ENCODE measurements at places on chromosomes 7 and 10.

GRCh38 chr7:82263920-82264782 lies 179.4 kb downstream of the CACNA2D1 start:
- peak; percentile 12 for DNase-seq

- DNase-seq = no peak
Measured at GRCh38 chr10:24202181-24202570, 6.8 kb upstream of the KIAA1217 start.

DNA sequence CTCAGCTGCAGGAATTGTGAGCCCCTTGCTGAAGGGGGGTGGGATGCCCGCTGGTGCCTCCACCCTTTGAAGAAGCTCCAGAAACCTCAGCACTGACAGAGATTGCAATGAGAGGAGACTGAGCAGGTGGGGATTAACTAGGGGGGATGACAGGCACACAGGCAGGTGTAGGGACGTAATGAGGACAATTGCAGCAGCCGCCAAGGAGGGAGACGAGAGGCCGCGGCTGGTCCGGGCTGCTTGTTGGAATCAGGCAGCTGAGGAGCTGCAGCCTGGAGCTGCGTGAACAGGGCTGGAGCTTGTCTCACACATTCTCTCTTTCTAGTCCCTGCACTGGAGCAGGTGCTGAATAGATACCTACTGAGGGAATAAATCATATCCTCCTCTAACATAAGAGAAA lies 122.0 kb upstream of the TCERG1L start:
- peak; percentile 9 for DNase-seq

GRCh38 chr10:34689053-34689452 lies 126.0 kb downstream of the PARD3 start:
- DNase-seq = peak; percentile 63

GRCh38 chr7:138665669-138666140 lies 35.5 kb downstream of the SVOPL start:
- DNase-seq = no peak

GRCh38 chr10:28711776-28712175 lies 34.5 kb downstream of the BAMBI start:
- no peak for DNase-seq

GRCh38 chr7:130593033-130593432 lies 75.5 kb downstream of the COPG2 start:
- no peak for DNase-seq

DNA sequence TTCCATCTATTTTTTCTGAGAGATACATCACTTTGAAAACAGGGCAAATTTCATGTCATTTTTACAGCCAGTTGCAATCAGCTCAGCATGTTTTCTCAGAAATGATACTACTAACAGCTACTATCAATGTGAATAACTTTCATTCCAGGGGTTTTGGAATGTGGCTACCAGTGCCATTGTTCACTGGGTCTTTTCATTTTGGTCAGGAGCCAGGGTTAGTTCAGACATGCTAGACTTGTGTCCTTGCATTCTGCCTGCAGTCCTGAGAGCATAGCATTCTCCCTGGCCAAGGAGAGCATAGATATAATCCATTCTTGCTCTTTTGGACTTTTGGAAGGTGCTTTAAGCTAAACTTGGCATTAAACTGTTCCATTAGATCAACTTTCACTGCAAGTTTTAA lies 160.9 kb upstream of the NEBL start:
- no peak for DNase-seq

DNA sequence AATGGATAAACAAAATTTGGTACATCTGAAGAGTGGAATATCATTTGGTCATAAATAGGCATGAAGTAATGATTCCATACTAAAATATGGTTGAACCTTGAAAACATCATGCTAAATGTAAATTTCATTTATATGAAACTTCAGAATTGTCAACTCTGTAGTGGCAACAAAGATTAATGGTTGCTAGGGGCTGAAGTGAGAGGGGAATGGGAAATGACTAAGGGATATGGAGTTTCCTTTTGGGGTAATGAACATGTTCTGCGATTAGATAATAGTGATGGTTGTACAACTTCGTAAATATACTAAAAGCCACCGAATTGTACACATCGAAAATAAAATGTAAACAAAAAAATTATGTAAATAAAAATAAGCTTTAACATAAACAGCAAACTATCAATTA lies 384.1 kb upstream of the STEAP1 start:
- no peak for DNase-seq

DNA sequence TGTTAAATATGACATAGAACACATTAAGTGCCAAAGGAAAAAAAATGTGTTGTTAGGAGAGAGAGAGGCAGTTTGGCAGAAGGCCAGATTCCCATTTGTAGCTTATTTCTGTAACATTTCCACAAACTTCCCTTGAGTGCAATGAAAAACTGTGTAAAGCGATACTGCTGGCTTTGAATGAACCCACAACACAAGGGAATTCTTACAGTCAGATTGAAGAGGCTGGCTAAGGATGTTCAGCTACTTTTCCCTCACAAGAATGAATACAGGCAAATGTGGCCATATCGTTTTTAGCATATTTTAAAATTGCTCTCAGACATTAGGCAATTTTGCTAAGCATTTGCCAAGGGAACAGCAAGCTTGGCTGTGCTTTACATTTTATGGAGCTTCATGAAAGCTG lies 614.1 kb upstream of the FZD8 start:
- DNase-seq = no peak

GRCh38 chr10:52533986-52534385 lies 219.9 kb downstream of the DKK1 start:
- no peak for DNase-seq

DNA sequence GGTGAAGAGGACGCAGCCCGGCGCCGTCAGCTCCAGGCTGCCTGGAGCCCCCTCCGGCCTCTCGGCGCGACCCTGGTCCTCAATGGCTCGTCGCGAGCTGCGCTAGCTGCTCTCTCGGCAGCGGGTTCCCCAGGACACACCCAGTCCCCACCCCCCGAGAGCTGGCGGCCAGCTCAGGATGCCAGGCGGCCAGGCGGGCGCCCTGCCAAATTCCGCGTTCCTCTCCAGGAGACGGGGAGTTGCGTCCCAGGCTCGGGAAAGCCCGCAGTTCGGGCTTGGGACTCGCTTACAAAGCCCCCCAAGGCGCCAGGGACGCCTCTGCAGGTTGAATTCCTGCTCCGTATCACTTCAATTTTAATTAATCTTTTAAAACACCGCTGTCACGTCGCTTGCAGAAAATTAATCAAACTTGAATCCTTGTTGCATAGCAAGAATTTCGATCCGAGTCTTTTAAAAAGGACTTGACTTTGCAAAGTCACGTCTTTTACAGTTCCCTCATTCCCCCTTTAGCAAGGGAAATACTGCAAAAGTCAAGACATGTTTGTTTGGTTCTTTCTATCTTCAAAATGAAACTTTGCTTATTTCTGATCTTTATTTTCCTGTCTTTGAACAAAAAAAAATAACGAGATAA lies 28.2 kb downstream of the SKIDA1 start:
- peak; percentile 64 for DNase-seq

GRCh38 chr7:22660732-22661131 lies 66.3 kb upstream of the IL6 start:
- DNase-seq = no peak

DNA sequence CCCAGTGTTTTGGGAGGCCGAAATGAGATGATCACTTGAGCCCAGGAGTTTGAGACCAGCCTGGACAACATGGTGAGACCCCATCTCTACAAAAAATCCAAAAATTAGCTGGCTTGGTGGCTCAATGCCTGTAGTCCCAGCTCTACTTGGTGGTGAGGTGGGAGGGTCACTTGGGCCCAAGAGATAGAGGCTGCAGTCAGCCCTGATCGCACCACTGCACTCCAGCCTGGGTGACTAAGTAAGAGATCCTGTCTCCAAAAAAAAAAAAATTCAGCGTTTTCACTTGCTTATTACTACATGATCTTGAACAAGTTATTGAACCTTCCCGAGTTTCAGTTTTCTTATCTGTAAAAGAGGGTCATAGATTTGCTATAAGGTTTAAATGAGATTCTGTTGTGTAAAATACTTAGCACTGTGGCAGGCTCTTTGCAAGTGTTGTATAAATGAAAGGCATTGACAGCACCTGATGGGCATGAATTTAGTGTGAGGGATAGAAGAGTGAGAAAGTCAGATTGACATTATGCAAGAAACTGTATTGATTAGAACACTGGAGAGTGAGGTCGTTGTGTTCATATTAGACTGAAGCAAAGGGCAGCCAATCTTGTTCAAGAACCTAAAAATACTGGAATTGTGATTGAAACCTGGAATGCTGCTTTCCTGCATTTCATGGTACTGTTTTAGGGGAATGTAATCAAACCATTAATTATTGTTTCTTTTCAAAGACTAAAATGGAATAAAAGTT lies 136.8 kb downstream of the LCOR start:
- DNase-seq = no peak

GRCh38 chr7:24212073-24212472 lies 71.9 kb upstream of the NPY start:
- DNase-seq = no peak

- DNase-seq = no peak
Measured at GRCh38 chr7:134120405-134120804, 6.7 kb upstream of the LRGUK start.

- no peak for DNase-seq
Measured at GRCh38 chr7:79778786-79779770, 325.6 kb upstream of the MAGI2 start.

DNA sequence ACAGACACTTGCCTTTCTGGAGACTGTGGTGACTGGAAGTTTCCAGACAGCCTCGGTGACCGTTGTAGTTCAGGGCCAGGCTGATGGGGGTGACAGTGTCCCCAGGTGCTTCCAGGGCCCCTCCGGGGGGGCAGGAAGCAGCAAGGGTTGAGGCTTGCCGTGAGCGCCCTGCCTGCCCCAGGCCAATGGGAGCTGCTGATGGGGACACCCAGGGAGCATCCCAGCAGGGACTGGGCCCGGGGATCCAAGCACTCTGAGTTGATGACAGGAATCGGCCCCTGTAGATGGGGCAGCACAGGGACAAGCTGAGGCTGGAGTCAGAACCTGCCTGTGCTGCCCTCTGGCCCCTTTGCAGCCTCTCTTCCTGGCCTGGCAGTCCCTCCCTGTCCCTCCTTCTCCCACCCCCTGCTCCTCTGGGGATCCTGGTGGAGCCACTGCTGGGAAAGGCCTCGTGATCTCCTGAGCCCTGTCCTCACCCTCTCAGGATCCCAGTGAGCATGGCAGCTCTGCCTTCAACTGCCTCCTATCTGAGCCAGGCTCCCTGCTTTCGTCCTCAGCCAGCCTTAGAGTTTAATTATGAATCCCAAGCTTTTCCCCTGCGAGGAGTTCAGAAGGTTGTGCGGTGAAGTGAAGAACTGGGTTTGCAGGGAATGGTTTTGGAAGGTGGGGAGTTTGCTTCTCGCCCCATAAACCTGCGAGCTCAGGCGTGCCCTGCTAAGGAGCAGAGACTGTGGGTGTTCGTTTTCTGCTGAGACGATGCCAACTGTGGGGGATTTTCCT lies 84.7 kb downstream of the ADCY1 start:
- DNase-seq = no peak

DNA sequence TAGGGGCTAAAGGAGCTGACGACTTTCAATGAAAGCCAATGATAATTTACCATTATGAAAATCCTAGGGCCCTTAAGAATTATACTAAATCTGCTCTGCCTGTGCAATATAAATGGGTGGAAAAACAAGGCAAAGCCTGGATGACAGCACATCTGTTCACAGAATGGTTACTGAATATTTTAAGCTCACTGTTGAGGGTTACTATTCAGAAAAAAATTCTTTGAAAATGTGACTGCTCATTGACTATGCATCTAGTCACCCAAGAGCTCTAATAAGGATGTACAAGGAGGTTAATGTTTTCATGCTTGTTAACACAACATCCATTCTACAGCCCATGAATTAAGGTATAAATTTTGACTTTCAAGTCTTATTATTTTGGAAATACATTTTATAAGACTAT lies 8.9 kb downstream of the DKK1 start:
- DNase-seq = no peak

DNA sequence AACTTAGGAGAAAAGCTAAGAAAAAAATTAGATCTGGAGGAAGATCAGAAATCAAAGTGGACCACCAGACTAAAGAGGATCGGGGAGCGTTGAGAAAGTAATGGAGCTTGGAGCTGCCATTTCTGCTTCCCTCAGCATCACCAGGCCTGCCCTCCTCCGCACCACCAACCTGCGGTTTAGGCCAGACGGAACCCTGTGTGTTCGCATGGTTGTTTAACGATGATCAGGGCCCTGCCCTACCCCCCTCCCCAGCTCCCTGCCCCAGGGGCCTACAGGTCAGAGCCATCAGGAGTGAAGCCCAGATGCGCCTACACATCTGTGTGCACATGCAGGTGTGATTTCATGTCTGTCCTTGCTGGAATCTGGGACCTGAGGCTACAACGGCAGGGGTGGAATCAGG lies 45.7 kb downstream of the EBF3 start:
- DNase-seq = no peak

DNA sequence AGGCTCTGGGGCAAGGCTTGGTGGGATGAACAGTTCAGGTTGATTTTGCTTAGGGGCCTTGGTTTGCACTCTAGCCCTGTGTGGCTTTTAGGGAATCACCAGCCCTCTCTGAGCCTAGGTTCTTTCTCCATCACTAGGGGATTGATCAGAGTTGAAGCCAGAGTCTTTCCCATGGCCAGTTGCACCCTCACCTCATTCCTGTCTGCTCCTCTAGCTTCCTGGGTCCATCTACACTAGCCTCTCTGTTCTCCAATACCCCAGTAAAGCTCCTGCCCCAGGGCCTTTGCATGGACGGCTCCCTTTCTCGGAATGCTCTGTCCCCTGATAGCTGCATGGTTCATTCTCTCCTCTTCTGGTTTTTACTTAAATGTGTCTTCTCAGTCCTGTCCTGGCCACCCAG lies 40.4 kb downstream of the SORCS3 start:
- DNase-seq = no peak

GRCh38 chr10:111297351-111297848 lies 220.6 kb downstream of the ADRA2A start:
- no peak for DNase-seq

DNA sequence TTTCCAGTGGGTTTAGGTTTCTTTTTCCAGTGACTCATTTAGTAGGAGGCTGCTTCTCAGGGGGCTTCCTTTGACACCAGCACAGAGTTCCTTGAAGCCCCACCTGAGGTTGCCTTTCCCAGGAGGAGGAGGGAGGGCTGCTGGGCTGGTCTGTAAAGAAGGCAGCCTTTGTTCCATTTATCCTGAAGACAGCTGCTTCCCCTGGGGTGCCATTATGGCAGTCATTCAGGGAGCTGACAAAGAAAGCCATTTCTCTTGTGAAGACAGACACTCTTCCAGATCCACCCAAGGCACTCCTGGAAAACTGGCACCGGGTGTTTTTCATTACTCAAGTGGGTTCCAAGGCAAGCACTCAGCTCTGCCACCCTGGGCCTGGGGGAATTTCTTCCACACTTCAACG lies 54.0 kb downstream of the MTURN start:
- DNase-seq = no peak

DNA sequence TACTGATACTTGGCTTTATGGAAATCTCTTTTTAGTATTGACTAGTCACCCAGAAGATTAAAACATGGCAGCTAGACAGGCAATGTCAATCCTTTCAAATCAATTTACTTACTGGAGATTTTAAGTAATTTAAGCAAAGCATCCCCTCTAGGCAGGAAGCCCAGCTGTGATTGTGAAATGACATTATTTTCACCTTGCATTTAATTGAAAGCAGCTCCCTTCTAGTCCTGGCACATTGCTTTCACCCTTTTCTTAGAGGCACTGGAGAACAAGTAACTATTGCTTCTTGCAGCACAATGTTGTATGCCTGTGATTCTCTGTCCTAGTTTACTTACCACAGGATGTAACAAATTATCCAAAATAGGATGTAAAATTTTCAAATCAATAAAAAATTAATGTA lies 13.3 kb downstream of the ST7 start:
- DNase-seq = no peak

Measured in NCI-H1417 (cell line).